ENCODE measurements at places on chromosomes 6 and 20. TPM values are rescaled to one million over a fixed set of nuclear protein-coding genes. Genes with fewer than 3 reads are reported as not detected.
A peak's percentile ranks its signal among the peaks of the same experiment; 100 is the strongest.

GRCh38 chr6:117907601-117908245, 659 bp downstream of the SLC35F1 start:
- no peak for DNase-seq

- DNase-seq = peak; percentile 95
Measured at GRCh38 chr6:13454286-13455221, 32.8 kb downstream of the GFOD1 start.

GRCh38 chr20:8089668-8090067, 42.4 kb upstream of the PLCB1 start:
- no peak for DNase-seq

VIP gene
- 0.27 TPM for total RNA-seq

PPP1R14C gene
- total RNA-seq = under 0.01 TPM

Measured in hematopoietic multipotent progenitor cell (in vitro differentiated cells).